ENCODE measurements at places on chromosomes 3 and 15.

DNA sequence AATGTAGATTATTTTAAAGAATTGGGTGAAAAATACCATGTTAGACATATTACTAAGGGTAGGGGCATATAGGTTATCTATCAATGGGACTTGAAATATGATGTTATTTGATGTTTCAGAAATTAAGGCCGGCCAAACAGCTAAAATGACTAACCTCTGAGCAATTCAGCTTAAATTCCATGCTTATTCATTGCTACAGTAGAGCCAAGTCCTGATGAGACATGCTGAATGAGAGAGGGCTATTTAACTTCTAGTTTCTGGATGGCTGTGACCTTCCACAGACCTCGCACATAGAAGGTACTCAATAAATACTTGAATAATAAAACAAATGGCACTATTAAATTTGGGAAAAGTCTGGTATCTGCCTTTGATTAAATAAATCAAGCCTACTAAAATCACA is 175.6 kb upstream of the WNT5A start:
- no peak for DNase-seq

DNA sequence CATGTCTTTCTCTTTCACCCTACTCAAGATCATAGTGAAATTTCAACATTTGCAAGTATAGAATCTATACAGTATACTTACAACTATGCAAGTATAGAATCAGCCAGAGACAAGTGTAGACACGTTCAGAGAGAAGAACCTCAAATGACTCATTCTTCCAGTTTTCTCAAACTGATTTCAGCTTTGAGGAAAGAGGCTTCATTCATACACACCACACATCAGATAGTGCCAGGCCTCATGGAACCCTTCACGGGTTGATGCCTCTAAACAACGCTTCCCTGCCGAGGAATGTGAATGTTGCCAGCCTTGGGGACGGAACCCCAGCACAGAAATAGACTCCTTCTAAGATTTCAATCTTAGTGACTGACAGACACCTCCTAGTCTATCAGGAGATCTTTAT is 135.7 kb downstream of the FOXP1 start:
- no peak for DNase-seq

- DNase-seq = no peak
Observed at GRCh38 chr3:75248974-75249373, 415.2 kb upstream of the FRG2C start.

DNA sequence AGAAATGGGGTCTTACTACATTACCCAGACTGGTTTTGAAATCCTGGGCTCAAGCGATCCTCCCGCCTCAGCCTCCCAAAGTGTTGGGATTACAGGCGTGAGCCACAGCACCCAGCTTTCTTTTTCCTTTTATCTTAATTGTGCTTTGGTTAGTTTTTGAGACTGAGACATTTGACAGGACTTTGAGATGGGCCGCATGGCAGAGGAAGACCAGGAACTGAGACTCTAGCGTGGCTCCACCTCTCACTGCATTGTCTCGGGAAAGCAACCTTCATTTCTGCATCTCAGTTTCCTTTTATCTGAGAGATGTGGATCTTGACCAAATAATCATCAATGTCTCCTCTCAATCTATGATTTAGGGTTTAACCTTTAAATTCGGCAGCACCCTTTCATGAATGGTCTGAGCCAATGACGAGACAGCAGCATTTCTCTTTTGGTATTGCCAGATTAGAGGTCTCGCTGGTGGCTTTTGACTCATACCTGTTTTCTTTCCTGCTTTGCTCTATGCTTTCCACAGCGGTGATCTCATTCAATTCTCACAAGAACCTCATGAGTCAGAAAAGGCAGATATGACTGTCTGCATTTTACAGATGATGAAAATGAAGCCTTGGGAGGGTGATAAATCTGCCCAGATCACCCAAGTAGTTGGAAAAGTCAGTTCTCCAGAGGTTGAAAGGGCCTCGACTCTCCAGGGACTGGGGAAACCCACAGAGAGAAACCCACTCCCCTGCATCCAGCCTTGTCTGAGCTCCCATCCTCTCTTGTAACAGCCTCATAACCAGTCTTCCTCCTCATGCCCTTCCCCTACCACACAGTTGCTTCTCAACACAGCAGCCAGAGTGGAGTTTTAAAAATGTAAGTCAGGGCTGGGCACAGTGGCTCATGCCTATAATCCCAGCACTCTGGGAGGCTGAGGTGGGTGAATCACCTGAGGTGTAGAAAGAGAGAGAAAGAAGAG is 84.8 kb upstream of the FOXB1 start:
- DNase-seq = no peak

- no peak for DNase-seq
Observed at GRCh38 chr3:105480768-105481167, 114.1 kb downstream of the ALCAM start.

GRCh38 chr3:186787642-186788481 is 4.5 kb downstream of the EIF4A2 start:
- no peak for DNase-seq

DNA sequence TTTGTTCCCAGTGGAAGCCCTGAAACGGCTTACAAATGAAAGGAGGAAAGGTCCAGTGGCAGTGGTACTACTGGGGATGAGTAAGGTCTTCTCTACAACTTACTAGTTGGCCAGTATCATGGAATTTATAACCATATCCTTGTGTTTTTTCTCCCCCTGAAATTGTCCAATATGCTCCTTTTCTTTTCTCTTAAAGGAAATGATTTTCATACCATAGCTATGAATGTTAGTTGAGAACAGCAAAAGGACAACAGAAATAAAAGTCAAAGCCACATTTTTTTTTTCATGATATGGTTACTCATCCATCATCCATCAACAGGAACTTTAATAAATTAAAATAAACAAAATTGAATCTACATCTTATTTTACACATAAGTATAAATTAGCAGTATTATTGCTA is 450.4 kb downstream of the MFSD1 start:
- no peak for DNase-seq

DNA sequence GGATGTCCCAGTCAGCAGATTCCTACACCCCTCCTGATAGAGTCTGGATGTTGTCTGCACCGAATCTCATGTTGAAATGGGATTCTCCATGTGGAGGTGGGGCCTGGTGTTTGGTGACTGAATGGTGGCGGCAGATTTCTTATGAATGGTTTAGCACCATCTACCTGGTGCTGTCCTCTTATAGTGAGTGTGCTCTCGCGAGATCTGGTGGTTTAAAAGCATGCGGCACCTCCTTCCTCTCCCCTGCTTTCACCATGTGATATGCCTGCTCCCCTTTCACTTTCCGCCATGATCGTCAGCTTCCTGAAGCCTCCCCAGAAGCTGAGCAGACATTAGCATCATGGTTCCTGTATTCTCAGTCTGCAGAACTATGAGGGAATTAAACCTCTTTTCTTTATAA is 135.2 kb upstream of the SLC6A11 start:
- DNase-seq = no peak

GRCh38 chr3:188700501-188700900 is 471.3 kb upstream of the TPRG1 start:
- no peak for DNase-seq

GRCh38 chr3:23489300-23490158 is 286.4 kb downstream of the UBE2E2 start:
- no peak for DNase-seq

- no peak for DNase-seq
Observed at GRCh38 chr15:93497291-93497690, 408.3 kb upstream of the RGMA start.

GRCh38 chr15:40782609-40783227 is 12.9 kb downstream of the C15orf62 start:
- peak; percentile 64 for DNase-seq

GRCh38 chr3:157467200-157467599 is 30.6 kb downstream of the PTX3 start:
- no peak for DNase-seq

DNA sequence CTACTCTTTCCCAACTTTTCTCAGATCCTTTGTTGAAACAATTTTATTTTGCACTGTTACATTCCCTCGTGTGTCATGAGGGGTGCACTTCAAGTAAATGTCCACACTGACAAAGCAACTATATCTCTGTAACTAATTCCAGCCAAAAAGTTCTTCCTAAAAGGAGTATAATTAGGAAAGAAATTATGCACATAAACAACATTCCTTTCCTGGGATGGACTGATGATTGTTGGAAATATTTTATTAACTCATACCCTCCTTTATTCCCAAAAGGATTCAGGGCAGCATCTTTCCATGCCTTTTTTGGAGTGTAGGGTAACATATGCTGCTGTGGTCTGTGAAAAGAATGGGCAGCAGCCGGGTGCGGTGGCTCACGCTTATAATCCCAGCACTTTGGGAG is 426.1 kb upstream of the THBS1 start:
- no peak for DNase-seq

- no peak for DNase-seq
Observed at GRCh38 chr3:115713284-115713683, 90.0 kb downstream of the GAP43 start.

DNA sequence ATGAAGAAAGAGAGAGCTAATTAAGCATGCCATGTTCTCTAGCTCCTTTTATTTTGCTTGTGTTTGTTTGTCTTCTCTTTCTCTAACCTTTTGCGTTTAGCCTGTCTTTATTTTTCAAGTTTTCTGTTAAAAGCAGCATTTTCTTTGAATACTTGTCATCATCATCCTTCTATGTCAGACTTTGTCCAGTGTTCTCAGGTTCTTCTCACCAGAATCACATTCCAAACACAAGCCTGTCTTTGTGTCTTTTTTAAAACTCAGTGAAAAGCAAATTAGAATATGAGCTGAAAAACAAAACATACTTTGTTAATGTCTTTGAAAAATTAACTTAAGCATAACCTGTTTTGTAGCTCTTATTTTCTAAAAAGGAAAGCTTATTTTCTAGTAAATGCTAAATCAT is 62.4 kb downstream of the LEKR1 start:
- no peak for DNase-seq

DNA sequence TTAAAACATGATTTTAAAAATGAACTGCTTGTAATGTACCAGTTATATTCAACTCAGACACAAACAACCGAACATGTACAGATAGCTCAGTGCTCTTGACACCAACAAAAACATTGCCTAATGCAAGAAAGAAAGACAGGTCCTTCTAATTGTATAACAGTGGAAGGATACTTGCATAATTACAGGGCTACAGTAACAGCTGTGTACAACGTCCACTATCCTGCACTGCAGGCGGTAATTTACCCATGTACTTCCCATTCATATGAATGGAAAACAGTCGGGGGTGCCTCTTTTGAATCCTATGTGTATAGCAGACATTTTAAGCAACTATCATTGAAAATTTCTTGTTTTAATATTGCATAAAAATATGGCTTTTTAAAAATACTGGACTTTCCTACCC is 41.1 kb upstream of the PLSCR5 start:
- no peak for DNase-seq

GRCh38 chr15:74724570-74725224 is 631 bp downstream of the CYP1A1 start:
- DNase-seq = no peak

DNA sequence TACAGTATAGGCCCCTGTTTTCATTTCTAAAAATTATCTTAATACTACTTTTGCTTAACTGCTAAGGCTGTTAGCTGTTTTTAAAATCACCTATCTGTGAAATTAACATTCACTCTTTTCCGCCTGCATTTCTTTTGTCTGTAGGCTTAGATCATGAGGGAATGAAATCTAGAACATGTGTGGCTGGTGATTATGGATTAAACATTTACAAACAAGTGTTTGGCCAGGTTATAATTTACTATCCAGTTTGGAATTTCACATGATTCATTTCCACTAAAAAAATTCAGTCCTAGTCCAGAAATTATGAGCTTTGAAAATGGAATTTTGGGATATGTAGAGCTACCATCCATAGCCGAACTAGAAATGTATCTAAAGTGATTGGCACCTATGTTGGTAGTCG is 39.1 kb downstream of the GOLM2 start:
- no peak for DNase-seq

GRCh38 chr15:32124726-32125125 is 94.4 kb downstream of the CHRNA7 start:
- DNase-seq = no peak

- no peak for DNase-seq
Observed at GRCh38 chr15:101456057-101456739, 33.3 kb downstream of the PCSK6 start.

DNA sequence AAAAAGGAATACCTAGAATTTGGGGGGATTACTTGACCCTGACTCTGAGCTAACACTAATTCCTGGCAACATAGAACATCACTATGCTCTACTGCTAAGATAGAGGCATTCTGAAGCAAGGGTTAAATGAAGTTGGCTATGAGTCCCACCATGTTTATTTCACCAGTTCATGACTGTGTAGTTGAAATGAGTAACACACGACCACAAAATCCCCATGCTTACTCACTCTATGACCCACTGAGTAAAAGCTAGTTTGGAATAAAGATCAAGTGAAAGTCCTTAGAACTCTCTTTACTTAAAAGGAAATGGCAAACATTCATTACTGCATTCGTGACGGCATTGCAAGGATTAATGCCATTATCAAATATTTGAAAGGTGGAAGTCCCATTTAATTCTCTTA is 47.4 kb downstream of the MRPL46 start:
- no peak for DNase-seq

DNA sequence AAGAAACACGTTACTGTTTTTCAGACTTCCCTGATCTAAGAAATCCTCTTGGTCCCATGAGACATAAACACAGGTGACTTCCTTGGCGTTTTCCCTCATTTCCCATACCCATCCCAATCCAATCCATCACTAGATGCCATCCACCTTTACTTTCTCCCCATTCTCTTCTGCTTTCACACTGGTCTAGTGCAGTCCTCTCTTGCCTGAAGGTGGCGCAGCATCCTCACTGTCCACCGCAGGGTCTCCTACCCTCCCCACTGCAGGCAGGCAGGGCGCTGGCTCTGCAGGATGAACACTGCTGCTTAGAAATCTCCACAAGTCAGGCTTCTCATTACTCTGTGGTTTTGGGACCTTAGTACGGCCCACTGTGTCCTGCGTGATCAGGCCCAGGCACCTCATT is 58.2 kb downstream of the RAB7A start:
- DNase-seq = no peak

DNA sequence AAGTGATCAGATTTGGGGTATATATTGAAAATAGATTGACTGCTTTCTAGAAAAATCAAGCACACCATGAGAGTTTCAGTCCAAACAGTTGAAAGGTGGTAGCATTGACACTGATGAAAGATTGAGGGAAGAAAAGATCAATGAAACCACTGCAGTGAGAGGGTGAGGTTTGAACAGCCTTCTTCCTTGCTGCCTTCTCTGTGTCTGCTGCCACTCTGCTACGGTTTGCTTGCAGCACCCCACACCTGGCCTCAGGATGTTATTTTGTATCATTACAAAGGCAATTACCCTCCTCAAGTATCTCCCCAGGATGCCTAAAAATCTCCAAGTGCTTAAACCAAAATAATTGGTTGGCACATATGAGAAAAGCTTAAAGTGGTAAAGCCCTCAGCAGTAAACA is 683.6 kb upstream of the ARPP21 start:
- no peak for DNase-seq

All from T-helper 17 cell (primary cell).